ENCODE measurements at places on chromosomes 7 and 10.

DNA sequence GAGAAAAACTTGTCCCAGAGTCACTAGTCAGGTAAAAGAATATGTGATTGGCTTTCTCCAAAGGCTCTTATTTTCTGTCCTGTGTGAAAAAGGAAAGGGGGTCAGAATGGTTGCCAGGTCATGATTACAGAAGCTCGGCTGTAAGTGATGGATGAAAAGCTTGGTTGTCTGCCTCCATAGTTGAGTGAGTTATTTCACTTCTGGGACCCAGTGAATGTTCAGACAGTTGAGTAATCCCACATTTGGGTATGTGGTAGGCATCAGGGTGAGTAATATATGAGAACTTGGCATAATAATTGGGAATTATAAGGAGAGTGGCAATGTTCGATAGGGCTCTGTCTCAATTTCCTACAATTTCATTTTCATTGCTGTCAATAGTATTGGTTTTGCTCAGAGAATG lies 72.5 kb downstream of the BBS9 start:
- no peak for DNase-seq

- DNase-seq = no peak
Observed at GRCh38 chr10:114094795-114095194, 51.1 kb downstream of the ADRB1 start.

GRCh38 chr7:133962646-133963045 lies 164.5 kb upstream of the LRGUK start:
- no peak for DNase-seq

DNA sequence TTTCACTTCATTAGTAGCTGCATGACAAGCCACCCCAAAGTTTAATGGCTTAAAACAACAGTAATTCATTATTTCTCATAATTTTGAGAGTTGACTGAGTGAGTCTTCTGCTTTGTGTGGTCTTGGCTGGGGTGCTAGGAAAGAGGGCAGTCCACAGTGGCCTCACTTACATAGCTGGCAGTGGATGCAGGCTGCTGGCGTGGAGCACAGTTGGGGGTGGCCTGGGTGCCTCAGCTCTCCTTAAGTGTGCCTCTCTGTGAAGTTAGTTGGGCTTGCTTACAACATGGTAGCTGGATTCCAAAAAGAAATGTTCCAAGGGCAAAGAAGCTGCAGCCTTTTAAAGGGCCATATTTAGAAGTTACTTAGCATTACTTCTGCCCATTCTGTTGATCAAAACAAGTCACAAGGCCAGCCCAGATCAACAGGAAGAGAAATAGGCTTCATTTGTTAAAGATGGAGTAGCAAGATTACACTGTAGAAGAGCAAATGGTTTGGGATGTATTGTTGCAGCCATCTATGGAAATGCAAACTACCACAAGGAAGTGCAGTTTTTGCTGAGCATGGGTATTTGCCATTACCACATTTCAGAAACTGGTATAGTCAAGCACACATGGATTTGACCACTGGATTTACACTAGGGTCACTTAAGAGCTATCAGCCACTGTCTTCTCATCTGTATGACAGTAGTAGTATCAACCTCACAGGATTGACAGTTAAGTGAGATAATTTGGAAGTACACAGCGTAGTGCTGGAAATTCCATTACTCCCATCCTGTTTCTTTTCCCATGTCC lies 33.6 kb downstream of the ZEB1 start:
- DNase-seq = no peak

DNA sequence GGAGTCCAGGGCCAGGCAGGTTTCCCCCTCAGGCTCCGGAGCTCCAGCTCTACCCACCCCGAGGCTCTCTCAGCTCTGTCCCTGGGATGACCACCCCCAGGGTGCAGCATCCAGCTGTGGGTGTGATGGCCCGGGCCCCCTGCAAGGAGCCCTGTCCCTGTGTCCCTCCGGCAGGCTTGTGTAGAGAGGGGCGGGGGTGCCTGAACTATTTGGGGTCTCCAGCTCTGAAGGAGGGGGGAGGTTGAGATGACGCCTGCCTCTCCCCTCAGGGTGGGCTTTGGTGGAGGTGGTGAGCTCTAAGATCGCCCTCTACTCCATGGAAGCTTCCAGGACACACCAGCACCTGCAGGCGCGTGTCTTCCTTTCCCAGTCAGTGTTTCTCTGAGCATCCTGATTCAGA lies 39.4 kb downstream of the ADRA2A start:
- DNase-seq = no peak

- no peak for DNase-seq
Observed at GRCh38 chr7:74006451-74007241, 21.3 kb upstream of the ELN start.

DNA sequence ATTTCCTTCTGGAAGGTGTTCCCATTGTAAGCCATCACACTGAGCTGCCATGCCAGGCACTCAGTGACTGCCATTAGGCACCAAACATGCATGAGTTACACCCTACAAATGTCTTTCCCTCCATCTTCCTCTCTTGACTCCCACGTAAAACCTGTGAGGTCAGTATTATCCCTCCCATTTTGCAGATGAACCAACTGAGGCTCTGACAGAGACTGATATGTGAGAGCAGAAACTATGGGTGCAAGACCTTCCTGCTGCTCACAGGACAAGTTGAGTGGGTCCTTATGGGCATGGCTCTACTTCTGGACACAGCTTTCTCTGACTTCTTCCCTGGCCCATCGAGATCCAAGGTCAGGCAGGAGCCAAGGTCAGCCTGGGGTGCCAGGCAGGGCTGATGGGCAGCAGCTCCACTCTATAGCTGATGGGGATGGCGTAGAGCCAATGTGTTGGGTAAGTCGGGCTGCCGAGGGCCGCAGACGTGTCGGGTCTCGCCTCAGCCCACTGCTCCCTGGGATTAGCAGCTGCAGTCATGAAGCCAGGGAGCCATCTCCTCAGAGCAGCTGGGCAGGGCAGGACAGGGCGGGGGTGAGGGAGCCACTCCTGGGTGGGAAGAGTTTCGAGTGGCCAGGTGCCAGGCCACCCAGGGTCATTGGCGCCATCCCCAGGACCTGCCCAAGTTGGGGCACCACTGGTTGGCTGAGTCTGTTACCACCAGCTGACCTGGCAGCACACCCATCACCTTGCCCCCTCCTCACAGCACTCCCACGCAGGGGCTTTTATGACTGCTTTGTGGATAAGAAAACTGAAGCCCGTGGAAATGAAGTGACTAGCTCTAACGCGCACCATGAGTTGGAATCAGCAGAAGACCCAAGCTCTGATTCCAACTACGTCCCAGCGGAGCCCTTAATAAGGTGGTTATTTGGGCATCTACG lies 117.8 kb upstream of the ZMIZ1 start:
- no peak for DNase-seq

GRCh38 chr10:113538151-113538550 lies 14.7 kb upstream of the HABP2 start:
- no peak for DNase-seq

- no peak for DNase-seq
Observed at GRCh38 chr10:58027426-58027825, 240.3 kb downstream of the IPMK start.

GRCh38 chr10:20970708-20971107 lies 73.6 kb upstream of the NEBL start:
- DNase-seq = no peak

DNA sequence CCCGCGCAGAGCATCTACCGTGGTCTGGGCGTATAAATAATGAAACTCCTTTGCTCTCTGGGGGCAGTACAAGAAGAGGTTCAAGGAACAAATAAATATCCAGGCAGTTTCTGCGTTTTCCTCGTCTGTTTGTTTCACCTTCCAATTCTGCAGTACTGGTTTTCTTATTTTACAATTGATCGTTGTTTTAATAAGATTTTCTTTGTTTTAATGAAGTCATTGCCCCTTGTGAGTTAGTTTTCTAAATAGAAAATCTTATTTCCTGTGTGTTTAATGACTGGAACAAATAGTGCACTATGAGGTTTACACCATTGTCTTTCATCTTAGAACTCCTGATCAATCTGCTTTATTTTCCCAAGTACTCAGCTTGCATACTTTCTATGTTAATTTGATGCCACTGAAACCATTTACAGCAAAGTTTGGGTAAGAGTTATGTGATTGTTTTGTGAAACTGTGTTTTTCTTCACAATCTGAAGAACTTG lies 1.2 kb downstream of the PLEKHA1 start:
- no peak for DNase-seq

GRCh38 chr10:62831346-62831745 lies 15.2 kb upstream of the EGR2 start:
- DNase-seq = no peak

DNA sequence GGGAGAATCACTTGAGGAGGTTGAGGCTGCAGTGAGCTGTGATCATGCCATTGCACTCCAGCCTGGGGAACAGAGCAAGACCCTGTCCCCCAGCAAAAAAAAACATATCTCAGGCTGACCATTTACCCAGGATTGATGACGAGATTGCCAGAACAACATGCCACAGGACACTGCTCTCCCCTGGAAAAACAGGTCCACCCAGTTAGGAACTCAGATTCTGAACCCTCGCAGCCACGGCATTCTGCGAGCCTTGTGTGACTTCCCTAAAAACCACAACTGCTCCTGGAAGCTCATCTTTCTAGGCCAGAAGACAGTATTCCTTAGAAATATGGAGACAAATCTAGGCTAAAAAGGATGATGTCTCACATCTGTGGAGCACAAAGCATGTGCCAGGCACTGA lies 42.1 kb upstream of the SH2B2 start:
- DNase-seq = no peak

DNA sequence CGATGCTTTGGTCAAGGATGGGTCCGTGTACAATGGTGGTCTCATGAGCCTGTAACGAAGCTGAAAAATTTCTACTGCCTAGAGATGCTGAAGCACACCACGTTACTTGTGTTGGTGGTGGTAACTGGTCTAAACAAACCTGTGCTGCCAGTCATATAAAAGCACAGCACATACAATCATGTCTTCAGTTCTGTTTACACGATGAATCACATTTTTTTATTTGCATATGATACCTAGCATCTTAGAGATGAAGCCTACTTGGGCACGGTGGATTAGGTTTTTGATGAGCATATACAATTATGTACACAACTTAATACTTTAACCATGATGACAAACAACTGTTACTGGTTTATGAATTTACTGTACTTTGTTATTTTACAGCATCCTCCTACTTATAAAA lies 201.0 kb downstream of the ZMYND11 start:
- DNase-seq = no peak

DNA sequence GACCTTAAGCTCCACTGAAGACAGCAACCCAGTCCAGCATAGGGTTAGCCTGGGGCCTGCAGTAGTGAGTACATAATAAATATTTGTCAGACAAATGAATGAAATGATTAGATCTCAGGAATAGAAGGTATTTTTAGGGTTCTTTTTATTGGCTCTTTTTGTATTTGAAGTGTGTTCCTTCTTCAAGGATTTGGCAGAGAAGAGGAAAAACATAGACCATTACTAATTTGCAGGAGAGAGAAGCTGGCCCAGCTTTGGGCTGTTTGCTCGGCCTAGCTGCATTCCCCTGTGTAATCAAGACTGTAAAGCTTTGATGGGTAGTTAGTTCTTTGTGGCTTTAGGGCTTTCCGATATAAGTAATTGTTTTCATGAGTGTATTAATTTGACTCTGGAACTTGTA lies 64.2 kb downstream of the CNNM2 start:
- no peak for DNase-seq

DNA sequence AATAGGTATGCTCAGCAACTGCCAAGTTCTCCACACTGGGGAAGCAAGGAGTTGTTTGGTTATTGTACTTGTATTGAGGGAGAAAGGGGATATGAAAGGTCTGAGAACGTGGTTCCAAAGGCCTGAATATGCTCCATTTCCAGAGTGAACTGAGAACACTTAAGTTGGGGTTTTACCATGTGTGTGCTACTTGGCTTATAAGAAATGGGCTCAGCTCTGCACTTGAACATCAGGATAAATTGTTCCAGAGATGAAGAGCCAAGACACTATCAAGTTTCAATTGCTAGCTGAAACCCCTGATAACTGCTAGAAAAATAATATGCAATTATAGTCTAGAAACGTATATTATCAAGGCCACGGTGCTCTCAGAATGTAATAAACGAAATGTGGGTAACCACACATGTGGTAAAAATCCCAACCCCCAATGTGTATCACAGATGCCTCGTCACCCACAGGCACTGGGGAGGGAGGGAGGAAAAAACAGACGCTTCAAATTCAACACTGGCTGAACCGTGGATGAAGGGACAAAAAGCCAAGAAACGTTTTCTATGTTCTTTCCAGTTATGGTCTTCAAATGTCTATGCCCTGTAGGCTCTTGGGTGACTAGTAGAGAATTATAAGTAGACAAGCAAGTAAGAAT lies 16.3 kb downstream of the ELMO1 start:
- no peak for DNase-seq

DNA sequence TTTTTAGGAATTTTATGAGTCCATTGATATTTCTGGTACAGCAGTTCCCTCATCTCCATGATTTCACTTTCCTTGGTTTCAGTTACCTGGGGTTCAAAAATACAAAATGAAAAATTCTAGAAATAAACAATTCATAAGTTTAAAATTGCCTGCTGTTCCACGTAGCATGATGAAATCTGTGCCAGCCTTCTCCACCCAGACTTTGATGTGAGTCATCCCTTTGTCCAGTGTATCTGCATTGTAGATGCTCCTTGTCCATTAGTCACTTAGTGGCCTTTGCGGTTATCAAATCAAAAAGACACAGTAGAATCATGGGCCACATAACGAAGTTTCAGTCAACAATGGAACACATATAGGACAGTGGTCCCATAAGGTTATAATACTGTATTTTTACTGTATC lies 286.9 kb downstream of the PTEN start:
- no peak for DNase-seq

GRCh38 chr10:92801978-92802872 lies 46.1 kb upstream of the EXOC6 start:
- DNase-seq = no peak

DNA sequence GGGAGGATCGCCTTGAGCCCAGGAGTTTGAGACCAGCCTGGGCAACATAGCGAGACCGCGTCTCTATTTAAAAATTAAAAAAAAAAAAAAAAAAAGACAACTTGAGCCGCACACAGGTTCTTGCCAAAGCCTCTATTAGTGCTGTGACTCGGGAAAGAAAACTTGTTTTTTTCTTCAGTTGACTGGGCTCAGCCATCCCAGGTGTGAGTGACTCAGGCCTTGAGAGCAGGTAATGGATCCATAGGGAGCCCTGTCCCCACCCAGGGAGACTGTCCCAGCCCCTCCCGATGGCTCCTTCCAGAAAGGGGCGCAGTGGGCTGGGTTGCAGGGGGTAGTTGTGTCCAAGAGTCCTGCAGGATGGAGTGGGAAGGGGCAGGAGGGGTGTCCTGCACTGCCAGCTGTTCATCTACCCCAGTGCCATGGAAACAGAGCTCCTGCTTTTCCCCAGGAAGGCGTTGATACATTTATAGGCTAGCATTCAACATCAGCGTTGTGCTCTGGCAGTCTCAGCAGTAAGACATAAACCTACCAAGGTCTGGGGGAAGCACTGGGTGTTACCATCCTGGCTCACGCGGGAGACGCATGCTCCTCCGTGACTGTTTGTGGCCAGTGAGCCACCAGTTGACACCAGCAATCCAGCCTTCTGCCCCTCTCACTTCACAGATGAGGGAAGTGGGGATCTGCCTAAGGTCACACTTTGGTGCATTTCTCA lies 126.6 kb downstream of the CUX1 start:
- no peak for DNase-seq

GRCh38 chr7:99955247-99955646 lies 20.6 kb downstream of the AZGP1 start:
- no peak for DNase-seq

GRCh38 chr7:151736403-151736909 lies 140.5 kb downstream of the PRKAG2 start:
- DNase-seq = peak; percentile 90

- no peak for DNase-seq
Observed at GRCh38 chr7:121259826-121260225, 69.0 kb upstream of the WNT16 start.
